GF-D8 (cell line): ENCODE measurements at places on chromosomes 2 and 18.

- no peak for DNase-seq
Observed at GRCh38 chr2:39525636-39526412, 88.7 kb upstream of the MAP4K3 start.

- DNase-seq, result no peak
Observed at GRCh38 chr2:237649541-237650454, 22.4 kb downstream of the LRRFIP1 start.

GRCh38 chr2:26059542-26059941, 25.7 kb downstream of the RAB10 start:
- DNase-seq, result no peak

GRCh38 chr2:241855888-241856422, 2.7 kb downstream of the PDCD1 start:
- DNase-seq, result no peak

GRCh38 chr18:77676910-77677309, 427.3 kb downstream of the GALR1 start:
- DNase-seq, result no peak

DNA sequence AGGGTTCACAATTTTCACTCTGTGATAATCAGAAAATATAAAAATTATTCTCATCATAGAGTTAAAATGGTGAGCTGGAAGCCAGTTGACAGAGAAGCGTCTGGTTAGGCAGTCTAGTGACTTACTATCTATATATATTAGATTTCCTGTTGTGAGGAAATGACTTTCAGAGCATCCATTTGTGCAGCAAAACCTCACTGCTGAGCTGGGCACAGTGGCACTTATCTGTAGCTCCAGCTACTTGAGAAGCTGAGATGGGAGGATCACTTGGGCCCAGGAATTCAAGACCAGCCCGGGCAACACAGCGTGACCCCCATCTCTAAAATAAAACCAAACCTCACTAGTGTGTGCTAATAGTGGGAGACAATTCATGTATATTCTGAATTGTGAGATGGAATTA, 7.2 kb upstream of the KIAA2012 start:
- no peak for DNase-seq

- DNase-seq, result no peak
Observed at GRCh38 chr2:48946449-48947048, 191.0 kb upstream of the LHCGR start.

DNA sequence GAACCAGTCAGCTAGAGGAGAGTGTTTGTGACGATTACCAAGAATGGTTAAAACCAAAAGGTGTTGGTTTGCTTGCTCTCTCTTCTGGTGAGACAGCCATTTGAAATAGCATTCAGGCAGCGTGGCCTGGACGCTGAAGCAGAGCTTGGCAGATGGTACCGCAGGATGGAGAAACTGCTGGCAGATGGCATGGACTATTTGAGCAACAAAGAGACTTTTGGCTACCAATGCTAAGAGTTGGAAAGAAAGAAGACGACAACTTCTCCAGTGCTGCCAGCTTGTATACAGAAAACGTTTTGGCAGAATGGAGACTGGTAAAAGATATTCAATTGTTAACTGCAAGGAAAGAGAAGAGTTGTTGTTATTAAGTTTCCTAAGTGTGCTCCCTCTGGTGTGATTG, 315.0 kb downstream of the PARD3B start:
- no peak for DNase-seq

GRCh38 chr2:11740723-11741122, 5.7 kb upstream of the LPIN1 start:
- no peak for DNase-seq

- no peak for DNase-seq
Observed at GRCh38 chr2:105103481-105103880, 65.6 kb downstream of the MRPS9 start.

GRCh38 chr2:37713258-37713700, 41.8 kb upstream of the CDC42EP3 start:
- no peak for DNase-seq

DNA sequence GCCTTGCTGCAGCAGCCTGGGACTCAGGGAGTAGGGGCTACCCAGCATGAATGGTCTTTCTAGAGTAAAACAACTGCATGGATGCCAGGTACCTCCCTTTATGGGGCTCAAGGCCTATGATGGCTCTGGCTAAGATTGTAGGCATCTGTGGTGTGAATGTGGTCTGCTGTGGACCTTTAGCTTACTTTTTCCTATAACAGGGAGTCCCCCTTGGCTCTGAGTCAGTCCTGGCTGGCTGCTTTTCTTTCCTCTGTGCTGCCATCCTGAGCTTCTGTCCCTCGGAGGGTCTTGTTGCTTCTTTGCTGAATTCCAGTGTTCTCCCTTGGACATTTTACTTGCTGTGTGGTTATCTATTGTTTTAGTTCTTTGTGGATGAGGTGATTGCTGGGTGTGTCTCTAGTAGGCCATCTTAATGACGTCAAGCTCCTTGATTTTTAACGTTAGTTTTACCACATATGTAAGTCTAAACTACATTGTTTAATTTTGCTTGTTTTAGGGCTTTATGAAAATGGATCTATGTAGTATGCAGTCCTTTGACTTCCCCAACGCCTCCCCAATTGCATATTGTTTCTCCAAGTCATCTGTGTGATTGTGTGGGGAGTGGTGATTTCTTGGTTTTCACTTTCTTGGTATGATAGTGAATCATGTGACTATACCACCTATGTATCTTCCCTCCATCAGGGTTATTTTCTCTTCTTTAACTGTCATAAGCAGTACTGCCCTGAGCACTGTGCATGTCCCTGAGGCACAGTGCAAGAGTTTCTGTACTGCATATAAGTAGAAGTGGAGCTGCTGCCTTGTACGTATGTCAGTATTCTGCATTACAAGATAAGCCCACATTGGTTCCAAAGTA, 92.4 kb downstream of the NCK2 start:
- DNase-seq, result no peak

GRCh38 chr18:2589345-2590068, 18.1 kb downstream of the NDC80 start:
- DNase-seq, result no peak

DNA sequence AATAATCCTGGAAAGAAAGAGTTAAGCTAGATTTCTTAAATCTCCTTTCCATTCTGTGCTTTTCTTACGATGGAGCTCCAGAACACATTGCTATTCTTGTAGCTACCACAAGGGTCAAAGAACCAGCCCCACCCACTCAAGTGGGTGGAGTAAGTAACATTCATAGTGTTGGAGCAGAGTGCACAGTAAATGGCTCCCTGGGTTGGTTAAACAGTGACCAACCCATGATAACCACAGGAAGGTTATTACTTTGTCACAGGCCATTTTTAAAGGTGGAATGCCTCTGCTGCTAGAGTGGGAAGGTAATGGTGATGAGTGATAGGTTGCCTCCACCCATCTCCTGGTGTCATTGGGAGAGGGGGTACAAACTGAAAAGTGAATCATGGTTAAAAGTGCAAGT, 13.9 kb downstream of the ARPC2 start:
- DNase-seq, result no peak

DNA sequence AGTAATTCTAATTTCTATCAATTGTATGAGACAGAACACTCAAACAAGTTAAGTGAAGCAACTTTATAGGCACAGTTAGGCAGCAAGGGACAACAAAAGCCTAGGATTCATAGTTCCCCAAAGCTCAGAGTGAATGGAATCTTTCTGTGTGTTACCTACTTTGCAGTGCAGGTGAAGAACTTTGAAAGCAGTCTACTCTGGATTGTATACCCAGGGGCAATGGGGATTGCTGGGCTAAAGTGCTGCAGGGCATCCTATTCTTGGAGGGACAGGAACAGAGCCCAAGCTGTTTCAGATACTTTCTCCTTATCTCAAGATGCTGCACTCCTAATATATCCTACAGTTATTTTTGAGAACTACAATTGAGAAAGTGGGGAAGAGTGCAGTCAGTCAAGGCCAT, 207.6 kb downstream of the PLCL1 start:
- DNase-seq, result no peak

DNA sequence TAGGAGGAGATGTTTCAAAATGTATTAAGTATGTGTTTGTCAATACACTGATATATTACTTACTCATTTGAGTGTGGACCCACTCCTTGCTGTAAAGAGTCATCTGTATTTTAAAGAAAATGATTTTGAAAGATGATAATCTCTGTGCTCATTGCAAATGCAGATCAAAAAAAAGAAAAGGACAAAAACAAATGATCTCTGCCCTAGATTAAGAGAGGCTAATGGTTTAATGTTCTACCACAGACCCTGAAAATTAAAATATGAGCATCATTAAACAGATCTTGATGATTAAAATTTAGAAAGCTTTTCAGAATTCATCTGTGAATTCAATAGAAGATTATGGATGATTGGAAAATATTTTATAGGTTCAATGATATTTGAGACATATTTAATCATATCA, 136.5 kb downstream of the CNTNAP5 start:
- DNase-seq, result no peak

- DNase-seq, result no peak
Observed at GRCh38 chr2:81437456-81438000, 1133.0 kb upstream of the LRRTM1 start.

DNA sequence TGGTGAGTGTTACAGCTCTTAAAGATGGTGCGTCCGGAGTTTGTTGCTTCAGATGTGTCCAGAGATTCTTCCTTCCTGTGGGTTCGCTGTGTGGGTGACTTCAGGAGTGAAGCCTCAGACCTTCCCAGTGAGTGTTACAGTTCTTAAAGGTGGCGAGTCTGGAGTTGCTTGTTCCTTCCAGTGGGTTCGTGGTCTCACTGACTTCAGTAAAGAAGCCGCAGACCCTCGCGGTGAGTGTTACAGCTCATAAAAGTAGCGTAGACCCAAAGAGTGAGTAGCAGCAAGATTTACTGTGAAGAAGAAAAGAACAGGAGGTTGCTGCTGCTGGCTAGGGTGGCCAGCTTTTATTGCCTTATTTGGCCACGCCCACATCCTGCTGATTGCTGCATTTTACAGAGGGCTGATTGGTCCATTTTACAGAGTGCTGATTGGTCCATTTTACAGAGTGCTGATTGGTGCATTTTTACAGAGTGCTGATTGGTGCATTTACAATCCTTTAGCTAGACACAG, 34.0 kb upstream of the SPTBN1 start:
- DNase-seq, result peak; percentile 66
